Activated T-cell treated with anti-CD3 and anti-CD28 coated beads for 4 hours (primary cell): ENCODE measurements at places on chromosomes 13 and 19.

GRCh38 chr19:40962460-40962961 is 28.6 kb upstream of the CYP2B6 start:
- DNase-seq = no peak

DNA sequence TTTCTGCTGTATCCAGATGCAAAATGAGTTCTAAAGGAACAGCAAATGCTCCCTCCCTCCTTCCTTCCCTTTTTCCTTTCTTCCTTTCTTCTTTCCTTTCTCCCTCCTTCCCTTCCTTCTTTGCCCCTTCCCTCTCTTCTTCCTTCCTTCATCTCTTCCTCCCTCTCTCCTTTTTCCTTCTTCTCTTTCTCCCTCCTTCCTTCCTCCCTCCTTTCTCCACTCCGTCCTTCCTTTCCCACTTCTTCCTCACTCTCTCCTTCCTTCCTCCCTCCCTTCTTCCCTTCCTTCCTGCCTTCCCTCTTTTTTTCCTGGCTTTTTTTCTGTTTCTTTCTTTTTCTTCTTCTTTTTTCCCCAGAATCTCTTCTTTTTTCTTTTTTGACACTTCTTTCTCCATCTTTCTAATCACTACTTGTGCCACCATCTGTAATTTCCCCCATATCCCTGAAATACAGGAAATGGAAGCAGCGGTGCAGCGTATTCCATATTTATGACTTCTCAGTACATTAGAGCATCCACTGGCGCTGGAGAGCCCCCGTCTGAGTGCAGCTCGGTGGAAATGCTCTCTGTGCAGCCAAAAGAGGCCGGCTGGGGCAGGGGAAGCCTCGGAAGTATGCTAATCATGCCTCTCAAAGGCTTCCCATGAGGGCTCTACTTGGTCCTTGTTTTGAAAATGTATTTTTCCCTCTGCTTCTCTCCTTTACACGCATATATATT is 275.6 kb downstream of the TSHZ3 start:
- no peak for DNase-seq

- no peak for DNase-seq
Observed at GRCh38 chr19:31436121-31436776, 87.0 kb upstream of the TSHZ3 start.

DNA sequence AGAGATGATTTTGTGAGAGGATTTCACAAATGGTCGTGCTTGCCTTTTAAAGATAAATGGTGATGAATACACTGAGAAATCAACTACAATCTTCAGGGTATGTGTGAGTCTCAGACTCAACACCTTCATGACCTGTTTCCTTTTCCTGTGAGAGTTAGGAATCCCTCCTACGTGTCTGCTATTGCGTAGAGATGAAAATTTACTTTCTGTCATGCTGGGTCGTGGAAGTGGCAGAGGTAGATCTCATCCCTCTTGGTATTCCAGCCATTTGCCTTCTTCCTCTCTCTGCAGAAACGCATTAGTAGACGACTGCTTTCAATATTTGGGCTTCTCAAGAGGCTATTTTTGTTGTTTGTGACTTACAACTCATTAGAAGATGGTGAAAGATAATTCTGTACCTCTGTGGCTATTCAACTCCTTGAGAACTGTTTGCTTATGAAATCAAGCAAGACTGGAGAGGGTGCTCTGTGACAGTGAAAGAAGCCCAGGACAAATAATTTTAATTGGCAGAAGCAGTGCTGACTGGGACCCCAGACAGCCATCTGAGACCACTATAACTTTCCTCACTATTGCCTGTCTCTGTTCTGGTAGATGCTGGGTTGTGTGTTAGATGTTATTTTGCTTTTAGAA is 233.1 kb downstream of the LACC1 start:
- DNase-seq = no peak

DNA sequence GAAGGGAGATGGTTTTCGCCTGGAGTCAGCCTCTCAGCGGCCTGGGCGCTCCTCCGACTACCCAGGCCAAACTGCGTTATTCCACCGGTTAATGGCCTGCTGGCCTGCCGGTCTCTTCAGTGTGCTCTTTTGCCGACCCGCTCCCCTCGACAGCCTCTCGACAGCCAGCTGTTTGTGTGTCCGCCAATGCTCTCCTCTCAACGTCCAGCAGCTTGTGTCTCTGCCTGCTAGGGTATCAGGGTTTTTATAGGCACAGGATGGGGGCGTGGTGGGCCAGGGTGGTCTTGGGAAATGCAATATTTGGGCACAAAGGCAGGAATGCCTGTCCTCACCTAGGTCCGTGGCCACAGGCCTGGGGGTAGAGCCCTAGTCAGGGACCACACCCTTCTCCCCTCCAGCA is 1.5 kb upstream of the ZNF235 start:
- no peak for DNase-seq

DNA sequence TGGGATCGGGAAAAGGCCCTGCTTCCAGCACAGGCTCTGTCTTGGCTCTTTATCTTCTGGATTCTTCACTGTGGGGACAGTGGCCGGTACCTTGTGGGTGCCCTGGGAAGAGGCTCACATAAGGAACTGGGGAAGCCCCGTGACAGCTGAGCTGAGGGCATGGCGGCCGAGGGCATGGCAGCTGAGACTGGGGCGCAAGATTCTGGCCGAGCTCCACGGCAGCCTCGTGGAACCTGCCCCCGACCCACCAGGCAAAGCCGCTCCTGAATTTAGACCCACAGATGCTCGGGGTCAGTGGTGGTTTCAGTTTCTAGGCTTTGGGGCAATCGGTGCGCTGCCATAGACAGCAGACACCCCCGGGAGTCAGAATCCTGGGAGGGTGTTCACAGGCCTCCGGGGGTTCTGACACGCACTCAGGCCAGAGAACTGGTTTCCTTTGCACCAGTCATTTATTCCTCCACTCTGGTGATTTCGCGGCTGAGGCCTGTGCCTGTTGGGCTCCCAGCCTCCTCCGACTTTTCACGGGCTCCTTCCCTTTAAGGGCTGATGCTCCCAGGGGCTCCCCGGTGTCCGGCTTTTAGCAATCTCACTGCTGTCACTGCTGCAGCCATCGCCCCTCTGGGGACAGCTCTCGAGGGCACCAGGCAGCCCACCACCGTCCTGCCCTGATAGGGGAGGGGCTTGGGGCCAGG is 117.6 kb downstream of the TEX29 start:
- DNase-seq = no peak

- DNase-seq = no peak
Observed at GRCh38 chr19:35509018-35509652, 4.3 kb downstream of the DMKN start.

- no peak for DNase-seq
Observed at GRCh38 chr13:79121286-79121685, 284.8 kb downstream of the RBM26 start.

- DNase-seq = peak; percentile 77
Observed at GRCh38 chr19:55080968-55081769, 5.5 kb downstream of the EPS8L1 start.

DNA sequence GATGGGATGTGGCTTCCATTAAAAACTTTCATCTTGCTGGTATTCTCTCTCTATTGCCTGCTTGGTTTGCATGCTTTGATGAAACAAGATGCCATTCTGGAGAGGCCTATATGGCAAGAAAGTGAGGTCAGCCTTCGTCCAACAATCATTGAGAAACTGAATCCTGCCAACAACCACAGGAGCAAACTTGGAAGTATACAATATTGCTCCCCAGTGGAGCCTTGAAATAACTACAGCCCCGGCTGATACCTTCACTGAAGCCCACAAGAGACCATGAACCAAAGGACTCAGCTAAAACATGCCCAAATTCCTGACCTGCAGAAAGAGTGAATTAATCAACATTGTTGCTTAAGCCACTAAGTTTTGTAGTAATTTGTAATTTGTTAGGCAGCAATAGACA is 82.5 kb upstream of the FGF14 start:
- no peak for DNase-seq

- no peak for DNase-seq
Observed at GRCh38 chr13:113110852-113111315, 5.3 kb downstream of the F7 start.

- no peak for DNase-seq
Observed at GRCh38 chr19:16207063-16207462, 9.4 kb downstream of the AP1M1 start.

- DNase-seq = no peak
Observed at GRCh38 chr13:36298535-36299068, 988 bp upstream of the CCDC169 start.

DNA sequence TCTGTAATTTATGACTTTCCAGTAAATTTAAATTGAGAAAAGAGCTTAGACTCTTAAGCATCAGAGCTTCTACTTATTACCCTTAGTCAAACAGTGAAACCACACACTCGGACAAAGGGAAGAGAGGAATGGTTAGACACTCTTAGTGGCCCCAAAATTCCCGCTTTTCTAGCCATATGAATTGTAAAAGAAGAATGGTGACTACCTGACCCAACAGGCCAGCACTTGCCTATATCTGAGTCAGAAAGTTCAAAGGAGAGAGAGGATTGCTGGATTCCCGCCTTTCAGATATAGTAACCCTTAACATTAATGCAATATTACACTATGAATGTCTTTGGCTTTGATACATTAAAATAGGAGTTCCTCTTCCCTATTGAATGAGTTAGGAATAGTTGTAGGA is 317.3 kb downstream of the PCDH17 start:
- no peak for DNase-seq

DNA sequence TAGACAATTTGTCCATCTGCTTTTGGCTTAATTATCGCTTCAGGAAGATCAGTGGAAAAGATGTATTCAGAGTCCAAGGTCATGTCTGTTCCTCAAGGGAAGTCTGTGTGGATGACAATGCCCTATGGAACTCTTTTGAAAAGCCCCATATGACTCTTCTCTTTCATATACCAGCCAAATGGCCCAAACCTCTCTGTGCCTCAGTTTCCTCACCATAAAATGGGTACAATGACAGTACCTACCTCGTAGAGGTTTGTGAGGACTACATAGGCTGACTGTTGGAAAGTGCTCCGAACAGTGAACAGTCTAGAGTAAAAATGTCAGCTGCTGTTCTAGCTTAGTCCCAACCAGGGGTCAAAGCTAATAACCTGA is 104.6 kb downstream of the COL4A2 start:
- no peak for DNase-seq

GRCh38 chr13:67120872-67121531 is 109.1 kb downstream of the PCDH9 start:
- no peak for DNase-seq

DNA sequence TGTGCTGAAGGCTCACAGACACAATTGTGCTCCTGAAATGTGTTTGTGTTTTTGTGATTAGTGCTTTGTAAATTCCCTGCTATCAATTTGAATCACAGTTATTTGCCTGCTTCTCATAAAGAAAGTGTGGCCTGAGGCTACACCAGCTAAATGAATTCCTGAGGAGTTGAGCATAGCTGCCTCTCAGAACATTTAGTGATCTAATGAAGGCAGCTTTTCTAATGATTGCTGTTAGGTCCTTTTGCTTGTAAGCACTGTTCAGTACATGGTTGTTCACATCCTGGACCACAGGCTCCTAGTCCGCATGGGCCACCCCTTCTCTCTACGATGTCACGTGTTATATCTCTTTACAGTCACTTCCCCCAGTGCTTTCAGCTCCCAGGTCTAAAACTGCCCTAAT is 238.2 kb downstream of the B3GLCT start:
- DNase-seq = no peak

- DNase-seq = no peak
Observed at GRCh38 chr19:44571830-44572580, 41.4 kb upstream of the IGSF23 start.

- no peak for DNase-seq
Observed at GRCh38 chr13:30731361-30732045, 3.8 kb upstream of the ALOX5AP start.

- DNase-seq = peak; percentile 20
Observed at GRCh38 chr13:46211116-46211482, 629 bp upstream of the LRRC63 start.

DNA sequence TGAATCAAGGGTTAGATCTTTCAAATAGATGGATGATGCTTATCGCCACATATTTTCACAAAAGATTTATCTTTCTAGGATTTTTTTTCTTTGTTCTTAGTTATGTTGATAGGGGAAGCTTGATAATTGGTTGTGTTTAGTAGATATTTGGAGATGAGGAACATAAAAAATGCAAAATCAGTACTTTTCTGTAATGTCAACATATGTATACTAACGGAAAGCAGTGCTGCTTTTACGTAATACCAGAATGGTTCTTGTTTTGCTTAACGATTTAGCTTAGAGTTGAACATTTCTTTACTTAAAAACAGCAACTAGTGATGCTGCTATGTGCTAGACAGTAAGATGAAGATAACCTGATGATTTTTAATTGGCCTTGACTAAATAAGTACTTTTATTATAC is 3.0 kb downstream of the ZMYM2 start:
- no peak for DNase-seq

DNA sequence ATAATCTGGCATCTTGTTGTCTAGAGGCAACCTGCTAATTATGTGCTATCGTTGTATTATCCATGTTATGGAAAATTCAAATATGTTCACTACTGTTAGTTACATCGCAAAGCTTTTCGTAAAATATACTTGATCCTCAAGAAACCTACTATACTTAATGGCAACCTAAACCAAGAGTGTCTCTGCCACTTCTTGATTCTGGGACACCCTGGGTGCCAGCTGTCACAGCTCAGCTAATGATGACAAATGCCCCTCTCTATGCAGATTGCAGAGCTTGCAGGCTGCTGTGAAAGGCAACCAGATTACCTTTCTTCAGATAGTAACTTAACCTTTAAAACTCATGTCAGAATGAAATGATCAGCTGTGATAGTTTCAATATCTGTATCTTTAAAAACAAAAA is 8.9 kb upstream of the MAB21L1 start:
- no peak for DNase-seq

- DNase-seq = no peak
Observed at GRCh38 chr13:45688577-45688976, 13.5 kb upstream of the CBY2 start.

GRCh38 chr19:7349961-7350711 is 1.4 kb downstream of the ARHGEF18 start:
- no peak for DNase-seq

DNA sequence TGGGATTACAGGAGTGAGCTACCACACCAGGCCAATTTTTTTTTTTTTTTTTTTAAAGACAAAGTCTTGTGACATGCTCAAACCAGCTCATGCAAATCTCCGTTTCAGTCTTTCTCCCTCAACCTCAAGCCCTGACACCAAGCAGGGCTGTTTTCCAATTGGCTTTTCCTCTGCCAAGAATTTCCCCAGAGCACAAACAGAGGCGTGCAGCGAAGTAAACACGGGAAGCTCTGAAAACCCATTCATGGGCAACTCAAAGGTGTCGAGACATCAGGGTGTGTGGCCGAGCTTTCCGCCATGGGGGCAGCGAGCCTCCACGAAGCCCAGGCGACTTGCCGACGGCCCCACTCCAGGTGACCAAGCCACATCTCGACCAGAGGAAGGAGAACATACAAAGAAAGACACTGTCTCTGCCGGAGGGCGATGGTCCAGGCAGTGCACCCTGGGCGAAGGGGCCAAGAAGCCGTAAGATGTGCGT is 70.0 kb downstream of the INSR start:
- no peak for DNase-seq
